Hypothalamus (tissue), 51 donors: ENCODE measurements at places on chromosomes 11 and 22.

DNA sequence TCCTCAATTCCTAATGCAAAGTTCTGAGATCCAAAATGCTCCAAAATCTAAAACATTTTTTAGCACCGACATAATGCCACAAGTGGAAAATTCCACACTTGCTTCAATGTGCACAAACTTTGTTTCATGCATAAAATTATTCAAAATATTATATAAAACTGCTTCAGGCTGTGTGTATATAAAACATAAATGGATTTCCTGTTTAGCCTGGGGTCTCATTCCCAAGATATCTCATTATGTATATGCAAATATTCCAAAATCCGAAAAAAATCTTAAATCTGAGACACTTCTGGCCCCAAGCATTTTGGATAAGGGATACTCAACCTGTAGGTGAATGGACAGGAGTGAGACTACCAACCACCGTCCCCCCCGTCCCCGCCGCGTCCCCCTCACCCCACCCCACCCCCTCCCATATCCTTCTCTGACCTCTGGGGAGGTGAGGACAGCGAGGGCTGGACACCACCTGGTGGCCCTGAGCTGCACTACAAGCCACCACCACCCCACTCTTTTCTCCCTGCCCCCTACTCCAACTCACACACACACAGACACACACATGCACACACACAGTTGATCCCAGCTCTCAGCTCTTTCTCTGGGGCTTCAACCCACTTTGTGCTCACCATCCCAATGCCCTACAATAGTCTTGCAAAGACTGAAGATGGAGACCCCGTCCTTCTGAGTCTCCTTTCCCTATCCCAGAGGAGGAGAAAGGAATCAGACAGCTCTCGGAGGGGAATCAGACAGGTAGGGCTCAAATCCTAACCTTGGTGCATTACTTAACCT lies 101.0 kb downstream of the PDE2A start:
- no peak for DNase-seq

- DNase-seq: no peak
Measured at GRCh38 chr22:19086417-19086816, 35.8 kb downstream of the DGCR2 start.

- no peak for DNase-seq
Measured at GRCh38 chr11:27129686-27130085, 89.1 kb downstream of the BBOX1 start.

GRCh38 chr11:71998061-71998460 lies 648 bp upstream of the IL18BP start:
- DNase-seq: no peak

DNA sequence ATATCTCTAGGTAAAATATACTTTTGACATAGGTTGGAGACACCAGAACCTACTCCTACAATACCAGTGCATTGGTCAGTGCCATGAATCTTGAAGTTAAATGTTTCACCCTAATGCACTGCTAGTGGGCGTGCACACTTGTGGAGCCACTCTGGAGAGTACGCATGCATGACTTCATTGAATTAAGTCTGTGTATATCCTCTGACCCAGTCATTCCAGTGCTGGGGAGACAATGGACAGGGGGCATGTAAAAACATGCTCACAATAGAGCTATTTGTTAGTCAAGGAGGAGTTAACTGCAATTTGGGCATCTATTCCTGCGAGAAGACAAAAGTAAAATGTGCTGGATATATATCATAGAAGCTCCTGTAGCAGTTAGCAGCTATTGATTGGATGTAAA lies 335.4 kb upstream of the NCAM1 start:
- no peak for DNase-seq

GRCh38 chr22:30208631-30209603 lies 37.6 kb downstream of the LIF start:
- DNase-seq: no peak

DNA sequence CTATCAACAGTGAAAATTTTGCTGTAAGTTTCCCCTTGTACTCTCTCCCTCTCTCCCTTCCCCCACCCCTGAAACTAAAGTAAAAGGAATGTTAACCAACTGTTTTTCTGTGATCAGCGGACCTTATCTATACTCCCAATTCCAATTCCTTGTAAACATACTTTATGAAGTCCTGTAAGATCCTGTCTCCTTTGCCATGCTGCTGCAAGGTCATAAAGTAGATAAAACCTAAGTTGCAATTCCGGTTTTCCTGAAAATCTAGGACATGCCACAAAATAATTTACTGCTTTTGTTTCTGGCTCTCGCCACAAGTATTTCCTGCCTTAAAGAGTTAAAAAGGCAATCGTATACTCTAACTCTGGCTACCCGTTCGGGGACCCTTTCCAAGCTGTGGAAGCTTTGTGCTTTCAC lies 1469.0 kb downstream of the LRRC4C start:
- no peak for DNase-seq

DNA sequence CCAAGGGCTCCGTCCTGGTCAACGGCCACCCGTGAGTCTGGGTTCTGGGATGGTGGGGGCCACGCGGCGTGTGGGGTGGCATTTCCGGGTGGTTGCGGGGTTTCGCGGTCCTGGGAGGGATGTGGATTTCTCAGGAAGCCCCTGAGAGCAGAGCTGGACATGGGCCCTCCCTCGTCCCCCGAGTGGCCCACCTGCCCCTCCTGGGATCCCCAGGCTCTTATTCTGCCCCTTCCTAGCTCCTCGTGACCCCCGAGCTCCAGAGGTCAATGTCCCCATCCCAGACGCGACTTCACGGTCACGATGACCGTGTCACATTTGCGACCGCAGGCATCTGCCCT lies 4.4 kb downstream of the MUC5AC start:
- DNase-seq: no peak

DNA sequence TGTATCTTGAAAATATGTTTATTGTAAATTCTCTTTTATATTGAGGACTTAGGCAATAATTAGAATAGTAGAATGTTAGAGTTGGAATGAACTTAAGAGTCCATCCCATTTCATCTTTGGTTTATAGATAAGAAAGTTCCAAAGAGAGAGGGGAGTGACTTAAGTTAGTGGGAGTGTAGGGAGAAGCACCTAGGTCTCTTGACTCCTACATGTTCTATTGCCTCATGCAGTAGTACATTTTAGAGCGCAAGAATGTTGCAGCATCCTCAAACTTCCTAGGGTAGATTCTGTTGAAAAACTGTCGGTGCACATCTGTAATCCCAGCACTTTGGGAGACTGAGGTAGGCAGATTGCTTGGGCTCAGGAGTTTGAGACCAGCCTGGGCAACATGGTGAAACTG lies 8.7 kb downstream of the RRM1 start:
- no peak for DNase-seq

DNA sequence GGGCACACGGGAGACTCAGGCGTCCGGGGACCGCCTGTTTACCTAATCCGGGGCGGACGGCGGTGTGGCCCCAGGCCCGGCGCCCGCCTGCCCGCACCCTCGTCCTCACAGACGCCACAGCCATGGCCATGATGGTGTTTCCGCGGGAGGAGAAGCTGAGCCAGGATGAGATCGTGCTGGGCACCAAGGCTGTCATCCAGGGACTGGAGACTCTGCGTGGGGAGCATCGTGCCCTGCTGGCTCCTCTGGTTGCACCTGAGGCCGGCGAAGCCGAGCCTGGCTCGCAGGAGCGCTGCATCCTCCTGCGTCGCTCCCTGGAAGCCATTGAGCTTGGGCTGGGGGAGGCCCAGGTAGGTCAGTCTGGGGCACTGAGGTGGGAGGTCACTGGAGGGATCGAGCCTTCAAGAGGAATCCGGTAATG lies 10.0 kb upstream of the RAB1B start:
- DNase-seq: no peak

GRCh38 chr22:20090730-20091240 lies 10.7 kb downstream of the DGCR8 start:
- DNase-seq: no peak

DNA sequence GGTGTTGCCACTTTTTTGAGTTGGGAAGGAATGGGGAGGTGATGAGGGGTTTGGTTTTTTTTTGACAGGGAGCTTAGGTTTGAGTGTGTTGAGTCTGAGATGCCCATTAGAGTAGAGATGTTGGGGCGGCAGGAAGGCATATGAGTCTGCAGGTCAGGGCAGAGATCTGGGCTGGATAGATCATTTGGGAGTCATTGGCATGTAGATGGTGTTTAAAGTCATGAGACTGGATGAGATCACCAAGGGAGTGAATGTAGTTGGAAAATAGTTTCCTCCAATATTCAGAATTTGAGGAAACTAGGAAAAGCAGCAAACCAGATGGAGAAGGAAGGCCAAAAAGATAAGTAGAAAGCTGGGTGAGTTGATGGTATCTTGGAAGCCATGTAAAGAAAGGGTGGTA lies 2.1 kb upstream of the ANAPC15 start:
- no peak for DNase-seq

GRCh38 chr22:26447584-26448329 lies 18.7 kb downstream of the ASPHD2 start:
- no peak for DNase-seq

GRCh38 chr22:16819249-16819648 lies 6.0 kb downstream of the XKR3 start:
- DNase-seq: no peak

DNA sequence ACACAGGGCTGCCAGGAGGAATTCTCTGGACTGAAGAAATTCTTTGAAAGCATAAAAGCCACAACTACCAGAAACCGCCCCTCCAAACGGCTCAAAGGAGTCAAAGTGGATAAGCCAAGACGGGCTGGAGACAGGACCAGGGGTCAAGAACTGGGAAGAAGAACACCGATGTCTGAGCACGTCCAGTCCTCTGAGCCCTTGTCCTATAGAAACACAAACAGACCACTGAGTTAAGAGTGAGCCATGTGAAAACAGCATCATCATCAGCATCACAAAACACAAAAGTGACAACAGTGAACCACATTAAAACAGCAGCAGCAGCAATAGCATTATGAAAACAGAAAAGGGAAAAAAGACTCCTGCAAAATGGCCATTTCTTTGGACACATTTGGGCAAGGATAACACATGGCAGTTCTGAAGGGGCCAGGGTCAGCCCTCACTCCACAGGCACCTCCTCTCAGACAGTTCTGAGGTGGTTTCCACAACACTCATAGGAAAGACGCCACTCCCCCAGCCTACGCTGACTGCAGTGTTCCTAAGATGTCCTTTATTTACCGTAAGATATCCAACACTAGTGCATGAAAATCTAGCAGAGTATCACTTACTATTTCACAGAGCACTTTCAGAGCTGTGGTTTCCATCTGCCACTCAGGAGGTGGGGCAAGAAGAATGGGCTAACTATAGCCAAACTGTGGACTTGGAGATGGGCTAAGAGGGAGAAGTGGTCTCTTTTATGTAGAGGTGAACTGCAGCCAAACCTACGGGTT lies 28.6 kb upstream of the YPEL1 start:
- no peak for DNase-seq

- no peak for DNase-seq
Measured at GRCh38 chr11:34890812-34891211, 25.4 kb downstream of the APIP start.

DNA sequence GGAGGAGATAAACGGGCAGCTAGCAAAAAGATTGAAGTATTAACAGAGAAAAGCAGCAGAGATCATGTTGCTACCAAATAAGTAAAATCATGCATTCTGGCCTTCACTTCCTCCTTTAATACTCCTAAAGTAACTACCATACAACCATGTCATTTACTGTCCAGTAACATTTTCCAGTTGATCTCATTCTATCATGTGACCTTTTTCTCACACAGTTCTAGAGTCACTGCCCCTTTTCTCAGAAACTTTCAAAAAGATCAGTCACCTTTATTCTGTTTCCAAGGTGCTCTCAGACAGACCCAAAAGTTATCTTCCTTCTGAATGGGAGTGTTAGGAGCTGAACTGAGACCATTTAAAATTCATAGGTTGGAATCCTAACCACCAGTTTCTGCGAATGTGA lies 984.4 kb downstream of the FAM181B start:
- no peak for DNase-seq

DNA sequence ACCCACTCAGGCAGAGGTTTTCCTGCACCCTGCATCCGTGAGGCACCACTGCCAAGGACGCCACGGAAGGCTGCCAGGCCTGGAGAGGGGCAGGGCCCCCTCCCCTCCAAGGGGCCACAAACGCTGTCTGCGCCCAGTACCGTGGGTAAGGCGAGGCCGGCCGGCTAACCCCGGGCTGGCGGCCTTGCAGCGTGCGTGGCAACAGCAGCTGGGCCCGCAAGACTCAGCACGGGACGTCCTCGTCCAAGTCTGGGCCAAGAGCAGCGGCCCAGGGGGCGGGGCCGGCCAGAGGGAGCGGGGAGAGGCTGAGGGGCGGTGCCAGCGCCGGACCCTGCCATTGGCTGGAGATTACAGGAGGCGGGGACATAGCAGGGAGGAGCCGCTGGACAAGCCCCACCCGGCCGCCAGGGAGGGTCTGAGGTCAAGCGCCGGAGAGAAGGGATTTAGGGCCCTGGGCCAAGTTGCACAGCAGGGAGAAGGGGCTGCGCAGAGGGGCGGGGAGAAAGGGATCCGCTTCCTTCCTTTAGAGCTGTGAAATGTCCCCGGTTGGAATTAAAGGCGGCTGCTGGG lies 16.0 kb downstream of the SLC43A1 start:
- peak; percentile 92 for DNase-seq

GRCh38 chr11:122439866-122440810 lies 215.4 kb upstream of the UBASH3B start:
- peak; percentile 24 for DNase-seq

DNA sequence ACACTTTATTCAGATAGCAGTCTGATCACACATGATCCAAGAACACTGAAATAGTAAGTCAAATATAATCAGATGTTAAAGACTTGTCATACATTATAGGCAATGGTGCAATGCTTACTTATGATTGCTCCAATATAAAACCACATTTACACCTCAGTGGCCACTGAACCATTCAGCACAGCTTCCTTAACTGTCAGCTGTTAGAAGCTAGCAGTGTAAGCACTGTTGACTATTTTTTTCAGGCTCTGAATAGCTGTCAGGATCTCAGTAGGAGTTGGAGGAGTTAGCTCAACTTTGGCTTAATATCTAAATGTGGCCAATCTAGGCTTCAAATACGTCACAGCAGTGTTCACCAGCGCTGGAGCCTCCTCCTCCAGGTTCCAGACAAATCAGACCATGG lies 36.6 kb downstream of the METTL15 start:
- DNase-seq: no peak

GRCh38 chr11:11186249-11186648 lies 166.8 kb downstream of the CSNK2A3 start:
- no peak for DNase-seq

GRCh38 chr11:39221550-39222138 lies 2237.8 kb downstream of the LRRC4C start:
- DNase-seq: no peak

- no peak for DNase-seq
Measured at GRCh38 chr11:95152876-95153856, 63.5 kb downstream of the ENDOD1 start.

DNA sequence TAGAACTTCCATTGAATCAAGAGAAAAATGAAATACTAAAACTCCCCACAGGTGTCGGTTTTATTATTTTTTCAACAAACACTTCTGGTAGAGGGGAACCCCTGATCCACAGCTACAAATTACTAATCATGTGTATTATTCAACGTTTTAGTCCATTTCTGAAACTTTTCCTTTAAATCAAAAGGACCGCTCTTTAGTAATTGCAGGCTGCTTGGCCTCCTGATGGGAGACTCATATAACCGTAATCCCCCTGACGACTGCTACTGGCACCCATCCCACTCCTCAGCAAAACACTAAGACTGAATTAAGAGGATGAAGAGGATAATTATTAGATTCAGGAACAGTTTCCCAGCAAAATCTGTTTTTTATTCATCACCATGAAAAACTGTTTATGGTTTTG lies 46.4 kb downstream of the PAX6 start:
- no peak for DNase-seq
